ENCODE measurements at places on chromosomes 3 and 15. TPM values are rescaled to one million over a fixed set of nuclear protein-coding genes. Genes with fewer than 3 reads are reported as not detected.

PRR20G gene
- polyA plus RNA-seq, result not detected

- no peak for DNase-seq
These were observed 44.8 kb upstream of the UBE2E1 start for GRCh38 chr3:23760871-23761373.

DNA sequence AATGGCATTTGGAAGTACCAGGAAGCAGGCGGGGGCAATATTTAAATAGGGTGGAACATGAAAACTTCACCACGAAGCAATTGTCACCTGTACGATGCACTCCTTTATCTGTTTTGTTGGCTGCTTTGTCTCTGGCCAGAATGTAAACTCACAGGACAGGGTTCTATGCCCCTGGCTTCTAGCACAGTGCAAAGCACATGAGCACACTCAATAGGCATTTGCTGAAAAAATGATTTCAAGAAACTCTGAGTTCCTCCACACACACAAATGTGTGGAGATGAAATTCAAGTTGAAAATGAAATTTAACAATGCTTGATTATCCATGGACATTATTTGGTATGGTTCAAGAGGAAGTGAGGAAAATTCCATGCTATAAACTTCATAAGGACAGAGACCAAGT is 229.6 kb upstream of the FEZF2 start:
- DNase-seq, result no peak

DNA sequence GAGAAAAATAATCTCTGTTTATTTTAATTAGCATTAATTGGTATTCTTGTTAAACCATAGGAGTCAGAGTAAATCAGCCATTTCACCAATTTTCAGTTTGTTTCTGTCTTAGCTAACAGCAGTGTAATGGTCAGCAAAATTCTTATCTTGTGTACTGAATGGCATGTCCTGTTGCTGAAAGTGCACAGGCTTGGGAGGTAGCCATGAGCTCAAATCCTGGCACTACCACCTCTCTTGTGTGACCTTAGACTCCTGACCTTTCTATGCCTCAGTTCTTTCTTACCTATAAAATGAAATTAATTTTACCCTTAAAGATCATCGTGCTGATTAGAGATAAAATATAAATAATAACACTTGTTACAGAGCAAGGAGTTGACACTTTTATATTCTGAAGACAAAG is 35.8 kb downstream of the MLH1 start:
- DNase-seq, result no peak

- no peak for DNase-seq
These were observed 100.6 kb downstream of the CYP19A1 start for GRCh38 chr15:51237816-51238215.

DNA sequence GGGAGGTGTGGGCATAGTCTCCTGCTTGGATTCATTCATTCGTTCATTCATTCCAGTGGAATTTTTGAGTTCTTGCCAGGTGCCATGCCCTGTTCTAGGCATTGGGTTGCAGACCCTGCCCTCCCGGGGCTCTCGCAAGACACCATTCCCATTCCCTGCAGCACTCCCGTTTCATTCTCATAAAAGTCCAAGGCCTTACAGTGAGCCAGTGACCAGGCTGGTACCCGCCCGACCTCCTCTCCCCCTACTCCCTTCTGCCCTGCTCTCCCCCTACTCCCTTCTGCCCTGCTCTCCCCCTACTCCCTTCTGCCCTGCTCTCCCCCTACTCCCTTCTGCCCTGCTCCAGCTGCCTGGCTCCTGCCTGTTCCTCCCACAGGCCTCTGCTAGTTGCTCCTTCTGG is 41.9 kb downstream of the AMOTL2 start:
- no peak for DNase-seq

SLC24A5 gene
- polyA plus RNA-seq, result 0.23 TPM

GRCh38 chr3:117887901-117888300 is 1146.7 kb downstream of the IGSF11 start:
- DNase-seq, result no peak

ITGA11 gene
- polyA plus RNA-seq, result 4.2 TPM

- DNase-seq, result no peak
These were observed 216.1 kb downstream of the MTHFS start for GRCh38 chr15:79680720-79681119.

GRCh38 chr15:39817892-39818291 is 35.3 kb upstream of the FSIP1 start:
- DNase-seq, result no peak

All from muscle of arm (tissue), 14 donors.